ENCODE measurements at places on chromosomes 12 and 14. TPM values are rescaled to one million over a fixed set of nuclear protein-coding genes. Genes with fewer than 3 reads are reported as not detected.

GRCh38 chr12:71556875-71557274, 106.8 kb downstream of the ZFC3H1 start:
- H3K36me3 ChIP-seq: no peaks in the 10 kb centered on the region
- no peak overlapping the region for H3K4me3 ChIP-seq
- no peaks in the 10 kb centered on the region for H3K27me3 ChIP-seq
- no peak for DNase-seq
- H3K27ac ChIP-seq: no peak overlapping the region

DNA sequence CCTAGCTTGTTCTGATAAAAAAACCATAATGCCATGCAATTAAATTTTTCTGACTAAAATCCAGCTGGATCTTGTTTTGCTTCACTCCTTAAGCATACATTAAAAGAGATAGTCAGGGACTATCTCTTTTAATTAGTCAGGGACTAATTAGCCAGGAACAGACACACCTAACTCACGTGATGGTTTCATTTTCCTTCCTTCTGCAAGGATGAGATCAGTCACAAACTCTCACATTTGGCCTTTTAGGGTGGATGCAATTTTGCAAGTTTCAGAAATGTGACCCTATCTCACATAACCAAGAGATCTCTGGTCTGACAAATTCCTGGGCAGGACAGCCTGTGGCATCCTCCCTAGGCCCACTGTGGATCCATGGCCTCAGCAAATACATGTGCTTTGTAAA, 62.4 kb downstream of the SETD3 start:
- no peak overlapping the region for H3K27ac ChIP-seq
- no peaks in the 10 kb centered on the region for H3K27me3 ChIP-seq
- no peaks in the 10 kb centered on the region for H3K36me3 ChIP-seq

DNA sequence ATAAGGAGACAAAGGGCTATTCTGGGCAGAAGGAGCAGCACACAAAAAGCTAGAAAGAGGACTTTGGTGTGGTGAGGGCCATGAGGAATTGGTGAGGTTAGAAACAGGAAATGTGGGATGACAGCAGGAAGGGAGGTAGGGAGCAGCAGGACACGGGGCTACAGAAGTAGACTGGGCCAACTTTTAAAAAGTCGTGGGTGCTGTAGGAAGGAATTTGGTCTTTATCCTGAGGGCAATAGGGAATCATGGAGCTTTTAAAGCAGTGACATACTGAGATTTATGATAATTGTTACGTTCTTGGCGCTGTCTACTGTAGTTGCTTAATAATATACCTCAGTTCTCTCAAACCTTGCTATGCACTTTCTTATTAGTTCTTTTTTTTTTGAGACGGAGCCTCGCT, 8.2 kb upstream of the CHURC1 start:
- H3K27ac ChIP-seq: no peak overlapping the region
- no peaks in the 10 kb centered on the region for H3K27me3 ChIP-seq
- no peaks in the 10 kb centered on the region for H3K36me3 ChIP-seq

- H3K36me3 ChIP-seq: no peaks in the 10 kb centered on the region
- no peak overlapping the region for H3K27ac ChIP-seq
- H3K4me3 ChIP-seq: no peak overlapping the region
- no peak for DNase-seq
Measured at GRCh38 chr12:94855853-94856252, 147.6 kb downstream of the NDUFA12 start.

GRCh38 chr14:52863334-52863700, 71.9 kb upstream of the GNPNAT1 start:
- no peaks in the 10 kb centered on the region for H3K4me1 ChIP-seq
- DNase-seq: no peak
- H3K4me3 ChIP-seq: no peak overlapping the region

DNA sequence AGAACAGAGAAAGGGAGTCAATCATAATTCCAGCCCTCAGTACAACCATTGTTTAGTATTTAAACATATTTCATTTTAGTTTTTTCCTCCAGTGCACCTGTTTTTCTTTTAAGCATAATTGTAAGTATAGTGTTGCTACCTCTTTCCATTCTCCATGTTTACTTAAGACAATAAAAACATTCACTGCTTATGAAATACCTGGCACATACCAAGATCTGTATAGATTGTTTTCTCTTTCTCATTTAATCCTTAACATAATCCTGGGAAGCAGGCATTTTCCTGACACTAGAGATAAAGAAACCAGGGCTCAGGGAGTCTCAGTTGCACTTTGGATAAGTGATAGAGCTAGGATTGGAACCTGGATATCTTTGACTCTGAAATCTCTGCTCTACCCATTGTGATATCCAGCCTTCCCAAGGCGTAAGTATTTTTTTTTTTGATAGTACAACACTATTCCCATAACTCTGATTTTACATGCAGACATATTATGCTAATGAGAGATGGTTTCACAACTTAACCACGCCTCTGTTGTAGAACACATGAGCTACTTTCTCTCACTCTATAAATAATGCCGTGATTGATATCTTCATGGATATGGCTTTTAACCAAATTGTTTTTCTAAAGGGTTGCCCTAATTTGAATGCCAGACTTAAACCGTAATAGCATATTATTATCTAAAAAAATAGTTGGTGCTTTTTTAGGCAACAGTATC, 11.8 kb upstream of the KRT7 start:
- no peak for DNase-seq
- no peaks in the 10 kb centered on the region for H3K27me3 ChIP-seq
- H3K27ac ChIP-seq: no peak overlapping the region
- H3K4me1 ChIP-seq: no peaks in the 10 kb centered on the region

- no peak overlapping the region for H3K4me3 ChIP-seq
- no peak for DNase-seq
- H3K36me3 ChIP-seq: peaks cover 10% of the 10 kb centered on the region
Measured at GRCh38 chr14:39025250-39025809, 77.7 kb downstream of the SEC23A start.

DNA sequence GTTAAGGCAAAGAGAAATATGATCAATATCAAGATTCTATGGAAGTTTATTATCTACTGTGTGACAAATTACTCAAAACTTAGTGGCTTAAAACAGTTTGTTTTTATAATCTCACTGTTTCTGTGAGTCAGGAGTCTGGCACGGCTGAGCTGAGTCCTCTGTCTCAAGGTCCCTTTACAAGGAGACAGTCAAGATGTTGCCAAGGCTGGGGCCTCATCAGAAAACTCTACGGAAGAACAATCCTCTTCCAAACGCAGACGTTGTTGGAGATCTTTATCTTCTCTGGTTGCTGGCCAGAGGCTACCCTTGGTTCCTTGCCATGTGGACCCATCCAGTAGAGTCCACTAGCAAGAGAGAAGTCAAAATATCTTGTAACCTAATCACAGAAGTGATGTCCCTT, 100.6 kb upstream of the CCND2 start:
- no peaks in the 10 kb centered on the region for H3K4me1 ChIP-seq
- H3K27ac ChIP-seq: no peak overlapping the region
- no peak for DNase-seq
- no peaks in the 10 kb centered on the region for H3K27me3 ChIP-seq

GRCh38 chr12:8886502-8887284, 27.6 kb upstream of the PHC1 start:
- no peaks in the 10 kb centered on the region for H3K36me3 ChIP-seq
- DNase-seq: no peak
- H3K27ac ChIP-seq: no peak overlapping the region
- no peaks in the 10 kb centered on the region for H3K4me1 ChIP-seq
- H3K27me3 ChIP-seq: no peaks in the 10 kb centered on the region
- no peak overlapping the region for H3K4me3 ChIP-seq

DNA sequence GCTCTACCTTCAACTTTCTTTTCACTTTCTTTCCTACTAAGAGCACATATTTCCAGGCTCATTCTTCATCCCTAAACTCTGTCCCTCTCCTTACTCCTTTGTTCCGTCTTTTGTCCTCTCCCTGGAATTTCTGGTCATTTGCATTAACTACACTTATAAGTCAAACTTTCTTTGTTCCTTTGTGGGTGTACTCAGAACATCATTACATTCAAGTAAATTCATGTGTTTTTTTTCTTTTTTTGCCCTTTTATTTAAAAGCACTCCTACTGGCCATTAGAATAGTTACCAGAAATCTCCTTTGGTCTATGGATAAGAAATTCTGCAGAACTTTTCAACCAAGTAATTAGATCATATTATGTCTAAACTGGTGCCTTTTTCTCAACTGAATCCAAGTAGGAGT, 802.6 kb downstream of the DIO2 start:
- no peaks in the 10 kb centered on the region for H3K4me1 ChIP-seq
- no peak for DNase-seq
- H3K36me3 ChIP-seq: no peaks in the 10 kb centered on the region
- H3K27me3 ChIP-seq: no peaks in the 10 kb centered on the region

DNA sequence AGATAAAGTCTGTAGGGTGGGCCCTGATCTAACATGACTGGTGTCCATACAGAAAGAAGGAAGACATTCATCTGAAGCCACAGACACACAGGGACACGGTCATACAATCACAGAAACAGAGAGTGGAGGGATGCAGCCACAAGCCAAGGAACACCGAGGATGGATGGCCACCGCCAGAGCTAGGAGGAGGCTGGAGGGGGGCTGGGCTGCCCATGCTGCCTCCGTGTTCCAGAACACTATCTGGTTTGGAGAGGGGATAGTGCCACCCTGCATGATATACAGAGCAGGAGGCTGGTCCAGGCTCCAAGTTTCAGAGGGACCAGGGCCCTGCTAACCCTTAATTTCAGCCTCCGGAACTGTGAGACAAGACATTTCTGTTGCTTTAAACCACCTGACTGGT, 8.7 kb downstream of the KRT75 start:
- no peaks in the 10 kb centered on the region for H3K4me1 ChIP-seq
- H3K27me3 ChIP-seq: no peaks in the 10 kb centered on the region
- no peaks in the 10 kb centered on the region for H3K36me3 ChIP-seq
- no peak overlapping the region for H3K4me3 ChIP-seq
- DNase-seq: no peak

- no peaks in the 10 kb centered on the region for H3K36me3 ChIP-seq
- no peak overlapping the region for H3K4me3 ChIP-seq
- no peak overlapping the region for H3K27ac ChIP-seq
- DNase-seq: no peak
Measured at GRCh38 chr14:31529053-31529452, 32.2 kb upstream of the NUBPL start.

DNA sequence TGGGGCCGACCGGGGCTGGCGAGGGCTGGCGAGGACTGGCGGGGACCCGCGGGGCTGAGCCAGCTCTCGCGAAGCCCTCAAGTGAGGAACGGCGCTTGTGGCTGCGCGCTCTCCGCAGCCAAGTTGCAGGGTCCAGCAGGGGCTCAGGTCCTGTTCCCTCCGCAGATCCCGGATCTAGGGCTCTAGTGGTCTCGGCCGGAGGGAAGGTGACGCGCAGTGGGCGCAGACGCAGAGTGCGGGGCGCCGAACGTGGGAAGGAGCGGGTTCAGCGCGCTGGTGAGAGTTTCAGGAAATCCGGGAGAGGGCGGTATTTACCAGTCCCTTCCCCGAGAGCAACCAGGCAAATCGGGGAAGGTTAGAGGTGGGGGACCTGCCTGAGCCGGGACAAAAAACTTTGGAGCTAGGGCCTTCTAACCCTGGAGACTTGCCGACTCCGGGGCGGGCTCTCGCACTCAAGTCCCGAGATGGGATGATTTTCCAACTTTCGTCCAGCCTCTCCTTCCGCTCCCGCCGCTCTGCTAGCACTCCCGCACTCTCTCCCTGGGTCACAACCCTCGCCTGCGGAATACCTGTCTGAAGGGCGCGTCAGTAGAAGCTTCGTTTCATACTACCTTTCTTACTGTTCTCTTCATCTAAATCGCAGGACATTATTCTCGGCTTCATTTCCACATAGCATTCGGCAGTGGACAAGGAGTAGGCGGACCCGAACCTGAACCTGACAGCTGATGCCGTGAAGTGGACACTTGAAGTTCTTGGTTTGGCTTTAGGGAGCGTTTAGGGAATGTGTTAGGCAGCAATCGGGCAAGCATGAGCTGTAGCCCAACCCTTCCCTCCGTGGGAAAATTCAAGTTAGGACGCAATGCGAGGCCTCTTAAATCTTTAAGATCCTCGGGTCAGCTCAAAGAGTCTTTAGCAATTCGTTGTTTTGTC, 13.6 kb upstream of the PAX9 start:
- no peaks in the 10 kb centered on the region for H3K36me3 ChIP-seq
- DNase-seq: no peak
- no peak overlapping the region for H3K4me3 ChIP-seq
- no peak overlapping the region for H3K27ac ChIP-seq

GRCh38 chr14:103741876-103742275, 26.3 kb downstream of the ZFYVE21 start:
- no peak overlapping the region for H3K27ac ChIP-seq
- peaks cover 85% of the 10 kb centered on the region for H3K36me3 ChIP-seq
- peaks cover 3% of the 10 kb centered on the region for H3K4me1 ChIP-seq
- DNase-seq: no peak
- H3K4me3 ChIP-seq: no peak overlapping the region
- H3K27me3 ChIP-seq: no peaks in the 10 kb centered on the region

DNA sequence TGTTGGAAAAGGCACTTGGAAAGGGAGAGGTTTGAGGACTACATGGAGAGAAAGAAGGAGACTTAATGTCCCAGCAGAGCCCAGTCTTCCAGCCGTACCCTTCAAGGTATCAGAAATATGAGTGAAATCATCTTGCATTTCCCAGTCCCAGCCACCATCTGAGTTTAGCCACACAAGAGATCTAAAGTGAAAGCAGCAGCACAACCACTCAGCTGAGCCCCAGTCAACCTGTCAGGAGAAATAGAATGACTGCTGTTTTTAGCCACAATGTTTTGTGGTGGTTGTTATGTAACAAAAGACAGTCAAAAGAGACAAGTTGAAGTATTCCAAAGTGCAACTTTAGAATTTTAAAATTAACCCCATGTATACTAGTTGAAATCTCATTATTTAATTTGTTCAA, 28.0 kb downstream of the DERA start:
- DNase-seq: no peak
- H3K4me3 ChIP-seq: no peak overlapping the region
- no peak overlapping the region for H3K27ac ChIP-seq
- no peaks in the 10 kb centered on the region for H3K4me1 ChIP-seq
- no peaks in the 10 kb centered on the region for H3K36me3 ChIP-seq

DNA sequence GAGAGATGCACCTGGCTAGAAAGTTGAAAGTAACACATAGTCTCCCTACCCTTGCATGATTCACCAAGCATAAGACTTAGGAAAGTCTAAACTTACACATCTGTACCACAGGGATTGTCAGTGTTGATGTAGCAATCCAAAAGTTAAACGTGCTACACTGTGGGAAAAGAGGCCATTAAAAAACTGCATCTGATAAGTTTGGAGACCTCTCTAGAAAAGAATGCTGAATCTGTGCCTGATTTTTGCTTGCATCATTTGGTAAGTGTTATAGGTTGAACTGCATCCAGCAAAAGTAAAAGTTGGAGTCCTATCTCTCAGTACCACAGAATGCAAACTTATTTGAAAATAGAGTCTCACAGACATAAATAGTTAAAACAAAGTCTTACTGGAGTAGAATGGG, 126.6 kb downstream of the SLC6A15 start:
- H3K27me3 ChIP-seq: no peaks in the 10 kb centered on the region
- H3K36me3 ChIP-seq: no peaks in the 10 kb centered on the region
- no peak overlapping the region for H3K27ac ChIP-seq
- no peaks in the 10 kb centered on the region for H3K4me1 ChIP-seq
- DNase-seq: no peak

- H3K27ac ChIP-seq: no peak overlapping the region
- H3K4me3 ChIP-seq: no peak overlapping the region
- no peaks in the 10 kb centered on the region for H3K4me1 ChIP-seq
- H3K27me3 ChIP-seq: no peaks in the 10 kb centered on the region
- H3K36me3 ChIP-seq: no peaks in the 10 kb centered on the region
Measured at GRCh38 chr12:117522559-117522958, 161.1 kb upstream of the NOS1 start.

The ACTR6 gene
- total RNA-seq: 12.1 TPM

The DBX2 gene
- 0.51 TPM for total RNA-seq

The SALL2 gene
- 15.7 TPM for total RNA-seq

The ACRBP gene
- 0.43 TPM for total RNA-seq

The MAP3K9 gene
- total RNA-seq: 3.2 TPM

Measured in right atrium auricular region (tissue), 2 donors.